ENCODE measurements at places on chromosomes 2 and 18. TPM values are rescaled to one million over a fixed set of nuclear protein-coding genes. Genes with fewer than 3 reads are reported as not detected.

Gene IL36A
- not detected for total RNA-seq

Gene PMAIP1
- 82.8 TPM for total RNA-seq

Gene C1QL2
- not detected for total RNA-seq

GRCh38 chr2:190280565-190281350 is 38.9 kb downstream of the HIBCH start:
- no peaks in the 10 kb centered on the region for H3K36me3 ChIP-seq
- H3K4me3 ChIP-seq, result no peak overlapping the region
- no peak for DNase-seq
- no peaks in the 10 kb centered on the region for H3K27me3 ChIP-seq
- no peak overlapping the region for H3K27ac ChIP-seq

DNA sequence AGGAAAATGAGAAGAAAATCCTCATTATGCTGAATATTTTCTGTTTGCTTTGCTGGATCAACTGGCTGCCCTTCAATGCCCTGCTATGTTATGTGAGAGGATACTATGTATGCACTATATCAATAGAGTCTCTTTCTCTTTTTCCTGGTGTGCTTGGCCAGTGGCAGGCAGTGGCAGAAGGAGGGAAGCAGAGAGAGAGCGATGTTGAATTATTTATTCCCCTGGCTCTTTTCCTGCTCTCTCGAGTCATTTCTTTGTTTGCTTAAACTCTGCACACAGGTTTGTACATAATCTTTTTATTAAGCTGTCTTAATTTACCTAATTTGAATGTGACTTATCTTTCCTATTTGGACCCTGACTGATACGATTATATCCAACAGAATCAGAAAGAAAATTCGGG is 1727.3 kb downstream of the SUCLG1 start:
- no peaks in the 10 kb centered on the region for H3K4me1 ChIP-seq
- DNase-seq, result no peak
- no peaks in the 10 kb centered on the region for H3K36me3 ChIP-seq
- no peaks in the 10 kb centered on the region for H3K27me3 ChIP-seq
- no peak overlapping the region for H3K27ac ChIP-seq
- no peak overlapping the region for H3K4me3 ChIP-seq

DNA sequence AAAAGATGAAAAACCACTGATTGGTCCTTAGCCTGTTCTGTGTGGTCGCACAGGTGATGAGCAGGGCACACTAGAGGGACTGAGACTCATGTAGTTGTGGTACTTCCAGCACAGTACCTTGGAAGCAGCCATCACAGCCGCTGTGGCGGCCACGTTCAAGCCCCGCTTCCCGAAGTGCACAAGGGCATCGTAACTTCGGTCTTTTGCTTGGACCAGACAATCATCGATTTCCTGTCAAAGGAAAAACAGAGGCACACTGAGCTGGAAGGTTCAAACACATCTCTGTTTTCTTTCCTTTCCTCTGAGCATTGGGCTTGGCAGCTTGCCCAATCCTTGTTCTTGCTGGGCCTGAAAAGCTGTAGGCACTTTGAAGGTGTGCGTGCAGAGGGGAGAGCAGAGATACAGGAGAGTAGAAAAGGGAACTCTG is 52.6 kb downstream of the MRPL35 start:
- H3K27me3 ChIP-seq, result no peaks in the 10 kb centered on the region
- no peaks in the 10 kb centered on the region for H3K36me3 ChIP-seq
- H3K4me1 ChIP-seq, result no peaks in the 10 kb centered on the region
- H3K27ac ChIP-seq, result no peak overlapping the region
- no peak overlapping the region for H3K4me3 ChIP-seq

GRCh38 chr2:214713080-214713830 is 96.2 kb downstream of the BARD1 start:
- H3K27ac ChIP-seq, result no peak overlapping the region
- no peak for DNase-seq
- no peaks in the 10 kb centered on the region for H3K36me3 ChIP-seq
- no peaks in the 10 kb centered on the region for H3K27me3 ChIP-seq

- H3K4me1 ChIP-seq, result no peaks in the 10 kb centered on the region
- H3K27me3 ChIP-seq, result no peaks in the 10 kb centered on the region
- H3K36me3 ChIP-seq, result no peaks in the 10 kb centered on the region
- H3K27ac ChIP-seq, result no peak overlapping the region
- DNase-seq, result no peak
Observed at GRCh38 chr2:199439542-199439941, 18.2 kb downstream of the SATB2 start.

All from CD8-positive, alpha-beta memory T cell (primary cell).